ENCODE measurements at places on chromosomes 2 and 18. TPM values are rescaled to one million over a fixed set of nuclear protein-coding genes. Genes with fewer than 3 reads are reported as not detected.

Gene ANXA4
- 24.6 TPM for total RNA-seq

Gene SP9
- total RNA-seq, result not detected

Gene RNMT
- total RNA-seq, result 35.1 TPM

Gene PARD3B
- 2.2 TPM for total RNA-seq

Gene RPRM
- not detected for total RNA-seq

GRCh38 chr2:11248-11941, 34.9 kb downstream of the FAM110C start:
- peak; percentile 61 for DNase-seq

DNA sequence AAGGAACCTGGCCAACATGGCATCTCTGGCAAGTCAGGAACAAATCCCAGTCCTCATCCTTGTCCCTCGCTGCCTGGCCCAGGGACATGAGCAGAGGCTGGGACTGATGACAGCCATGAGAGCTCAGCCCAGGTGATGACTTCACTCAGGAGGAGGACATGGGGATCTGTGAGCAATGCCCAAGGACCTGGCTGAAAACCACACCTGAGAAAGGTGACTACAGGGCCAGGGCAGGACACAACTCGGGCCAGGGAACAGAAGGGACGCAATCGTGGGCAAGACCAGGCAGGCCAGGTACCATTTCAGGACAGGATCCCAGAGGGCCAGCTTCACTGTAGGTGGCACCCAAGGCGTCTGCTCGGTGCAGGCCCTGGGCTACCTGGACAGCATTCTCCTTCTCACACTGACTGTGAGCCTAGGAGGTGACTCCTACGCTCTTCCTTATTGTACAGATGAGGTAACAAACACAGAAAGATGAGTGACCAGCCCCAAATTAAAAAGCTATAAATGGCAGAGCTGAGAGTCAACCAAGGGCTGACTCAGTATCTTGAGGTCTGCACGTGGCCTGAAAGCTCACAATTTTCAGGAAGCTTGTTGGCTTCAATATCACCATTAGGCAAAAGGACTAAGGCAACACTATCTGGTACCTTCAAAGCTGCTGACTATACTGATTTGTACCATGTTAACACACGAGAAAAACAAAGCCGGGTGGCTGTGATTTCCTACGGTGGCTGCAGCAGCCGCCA, 141.1 kb downstream of the EIPR1 start:
- peak; percentile 9 for DNase-seq

DNA sequence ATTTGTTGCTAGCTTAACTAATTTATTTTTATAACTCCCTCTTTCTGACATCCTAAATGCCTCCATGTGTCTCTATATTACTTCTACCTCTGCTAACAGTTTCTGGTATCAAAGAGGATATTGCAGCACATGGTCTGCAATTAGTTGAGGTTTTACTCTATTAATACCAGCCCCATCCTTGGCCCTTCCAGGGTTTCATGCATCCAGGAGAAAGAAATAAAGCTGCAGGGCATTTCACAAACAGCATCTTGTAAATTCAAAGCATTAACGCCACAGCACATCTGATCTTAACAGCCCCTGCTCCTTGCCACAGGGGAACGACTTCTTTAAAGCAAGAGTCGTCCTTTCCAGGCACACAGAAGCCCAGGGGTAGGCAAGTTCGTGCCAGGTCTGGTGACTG, 258.9 kb downstream of the ICOS start:
- DNase-seq, result no peak

- peak; percentile 88 for DNase-seq
Measured at GRCh38 chr2:150681120-150681804, 193.8 kb upstream of the RND3 start.

DNA sequence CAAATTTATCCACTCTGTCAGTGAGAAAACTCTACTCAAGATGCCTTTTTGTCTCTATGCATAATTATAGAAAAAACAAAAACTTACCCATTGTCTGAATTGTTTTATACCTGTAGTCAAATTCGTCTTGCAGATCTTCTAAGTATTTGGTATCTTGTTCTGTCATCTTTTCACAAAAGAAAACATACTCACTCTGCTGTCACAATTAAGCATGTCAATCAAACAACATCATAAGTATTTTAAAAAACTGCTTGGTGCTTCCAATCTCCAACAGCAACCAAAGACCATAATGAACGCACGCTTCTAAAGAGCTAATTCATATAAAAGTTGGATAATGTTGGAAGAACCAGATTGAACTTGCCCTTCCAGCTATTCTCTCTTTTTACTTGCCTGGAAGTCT, 55.6 kb upstream of the STAT1 start:
- no peak for DNase-seq

- peak; percentile 83 for DNase-seq
Measured at GRCh38 chr18:72375618-72376017, 168.5 kb downstream of the CBLN2 start.

- peak; percentile 31 for DNase-seq
Measured at GRCh38 chr18:31596081-31596872, 4.6 kb downstream of the TTR start.

DNA sequence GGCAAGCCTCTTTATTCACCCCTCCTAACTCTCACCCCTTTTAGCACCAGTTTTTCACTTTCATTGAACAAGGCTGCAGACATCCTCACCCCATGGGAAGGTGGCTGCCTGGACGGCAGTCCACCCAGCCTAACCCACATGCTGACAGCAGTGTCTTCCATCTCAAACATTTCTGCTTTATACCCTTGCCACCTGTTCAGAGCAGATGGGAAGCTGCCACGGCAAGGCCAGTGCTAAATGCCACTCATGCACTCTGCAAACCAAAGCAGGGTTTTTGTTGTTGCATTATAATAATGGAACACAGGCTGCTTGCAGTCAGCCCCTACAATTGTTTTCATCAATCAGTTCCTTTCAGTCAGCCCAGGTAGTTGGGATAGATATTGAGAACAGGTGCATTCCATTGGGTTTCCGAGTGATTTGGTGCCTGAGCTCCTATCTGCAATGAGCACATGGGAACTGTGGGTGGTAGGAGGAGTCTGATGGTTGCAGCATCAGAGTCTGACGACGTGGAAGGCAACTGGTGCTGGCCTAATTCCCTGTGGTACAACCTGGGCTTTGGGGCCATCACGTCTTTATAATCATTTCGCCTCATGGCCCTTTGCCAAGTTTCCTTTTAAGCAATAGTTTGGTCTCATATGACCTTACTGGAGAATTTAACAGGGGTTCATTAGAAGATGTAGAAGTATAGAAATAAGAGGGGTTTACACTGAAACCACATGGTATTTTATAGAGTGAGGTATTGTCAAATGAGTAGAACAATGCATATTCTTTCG, 252.5 kb upstream of the SP5 start:
- DNase-seq, result no peak

DNA sequence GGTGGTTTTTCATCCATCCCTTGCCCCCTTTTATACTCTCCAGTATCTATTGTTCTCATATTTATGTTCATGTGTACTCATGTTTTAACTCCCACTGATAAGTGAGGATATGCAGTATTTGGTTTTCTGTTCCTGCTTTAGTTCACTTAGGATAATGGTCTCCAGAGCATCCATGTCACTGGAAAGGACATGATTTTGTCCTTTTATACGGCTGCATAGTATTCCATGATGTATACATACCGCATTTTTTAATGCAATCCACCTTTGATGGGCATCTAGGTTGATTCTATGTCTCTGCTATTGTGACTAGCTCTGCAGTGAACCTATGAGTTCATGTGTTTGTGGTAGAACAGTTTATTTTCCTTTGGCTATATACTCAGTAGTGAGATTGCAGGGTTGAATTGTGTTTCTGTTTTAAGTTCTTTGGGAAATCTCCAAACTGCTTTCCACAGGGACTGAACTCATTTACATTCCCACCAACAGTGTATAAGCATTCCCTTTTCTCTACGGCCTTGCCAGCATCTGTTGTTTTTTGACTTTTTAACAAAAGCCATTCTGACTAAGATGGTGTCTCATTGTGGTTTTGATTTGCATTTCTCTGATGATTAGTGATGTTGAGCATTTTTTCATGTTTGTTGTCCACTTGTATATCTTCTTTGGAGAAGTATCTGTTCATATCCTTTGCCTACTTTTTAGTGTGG, 420.2 kb downstream of the THSD7B start:
- peak; percentile 1 for DNase-seq

DNA sequence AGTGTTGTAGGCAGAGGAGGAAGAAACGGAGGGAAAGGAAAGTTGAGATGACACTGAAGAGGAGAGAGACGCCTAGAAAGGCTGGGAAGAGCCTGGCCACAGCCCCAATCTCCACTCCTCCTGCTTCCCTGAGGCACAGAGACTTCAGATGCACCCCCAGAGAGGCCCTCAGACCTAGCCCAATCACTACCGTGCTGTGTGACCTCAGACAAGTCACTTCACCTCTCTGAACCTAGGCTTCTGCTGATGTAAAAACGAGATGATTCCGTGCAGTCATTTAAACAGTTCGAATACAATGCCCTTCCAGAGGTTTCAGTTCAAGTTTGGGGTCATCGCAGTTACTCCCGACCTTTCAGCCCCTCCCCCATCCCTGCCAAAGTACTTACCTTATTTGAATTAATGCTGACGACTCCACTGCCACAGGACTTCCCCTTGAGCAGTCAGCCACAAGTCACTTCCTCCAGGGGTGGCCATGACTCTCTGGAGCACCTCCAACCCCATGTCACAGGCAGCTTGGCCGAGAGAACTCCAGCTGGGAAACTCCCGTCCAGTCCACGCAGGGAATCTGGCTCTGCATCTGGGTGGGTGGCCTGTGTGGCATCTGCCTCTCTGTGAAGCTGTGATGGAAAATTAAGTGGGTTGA, 105.2 kb upstream of the ID2 start:
- DNase-seq, result no peak

- DNase-seq, result no peak
Measured at GRCh38 chr2:215332872-215333595, 21.2 kb downstream of the ATIC start.

GRCh38 chr2:216583147-216583546, 50.1 kb upstream of the IGFBP2 start:
- peak; percentile 84 for DNase-seq

DNA sequence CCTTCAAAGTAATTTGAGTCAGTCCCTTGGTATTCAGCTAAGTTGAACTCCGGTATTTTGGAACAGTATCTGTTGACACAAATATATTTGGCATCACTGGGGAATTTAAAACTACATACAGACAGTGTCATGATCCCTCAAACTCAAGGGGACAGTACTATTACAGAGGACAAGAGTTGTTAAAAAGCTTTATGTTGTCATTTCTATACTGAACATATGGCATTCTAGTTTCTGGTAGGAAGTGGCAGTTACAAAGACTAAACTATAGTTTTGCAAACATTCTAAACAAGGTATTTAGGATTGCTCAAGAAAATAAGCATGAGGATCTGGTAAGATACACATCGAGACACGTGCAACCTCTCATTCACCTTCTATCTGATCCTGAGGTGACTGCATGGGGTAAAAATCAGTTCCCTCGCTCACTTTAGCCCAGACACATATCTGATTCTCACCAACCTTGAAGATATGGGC, 16.6 kb upstream of the CCNYL1 start:
- DNase-seq, result no peak

- peak; percentile 97 for DNase-seq
Measured at GRCh38 chr2:109331896-109332848, 203.2 kb downstream of the SH3RF3 start.

All from HT1080 (cell line).